Activated CD4-positive, alpha-beta memory T cell treated with anti-CD3 and anti-CD28 coated beads, Interleukin-2, amount 10 ng/mL, durations not matched to agents 7 days and 5 days (primary cell): ENCODE measurements at places on chromosomes 3 and 15. TPM values are rescaled to one million over a fixed set of nuclear protein-coding genes. Genes with fewer than 3 reads are reported as not detected.

ZNF774 gene
- 1.0 TPM for total RNA-seq

SPTSSB gene
- not detected for total RNA-seq

CCDC39 gene
- not detected for total RNA-seq

GRCh38 chr3:39278616-39278935, 1.3 kb downstream of the CX3CR1 start:
- H3K4me1 ChIP-seq = peaks cover 78% of the 10 kb centered on the region
- DNase-seq = no peak
- H3K36me3 ChIP-seq = peaks cover 5% of the 10 kb centered on the region

GRCh38 chr15:90405055-90405607, 17.1 kb downstream of the IQGAP1 start:
- H3K4me3 ChIP-seq = no peak overlapping the region
- DNase-seq = no peak
- no peak overlapping the region for H3K27ac ChIP-seq
- H3K36me3 ChIP-seq = peaks cover 55% of the 10 kb centered on the region

GCSAM gene
- 19.9 TPM for total RNA-seq

GRCh38 chr3:151400341-151400740, 15.8 kb upstream of the P2RY12 start:
- H3K4me1 ChIP-seq = peaks cover 2% of the 10 kb centered on the region
- DNase-seq = no peak
- no peak overlapping the region for H3K27ac ChIP-seq
- H3K4me3 ChIP-seq = no peak overlapping the region
- H3K36me3 ChIP-seq = no peaks in the 10 kb centered on the region
- no peaks in the 10 kb centered on the region for H3K27me3 ChIP-seq

GRCh38 chr3:127473244-127474024, 117.1 kb downstream of the TPRA1 start:
- no peak overlapping the region for H3K4me3 ChIP-seq
- no peak overlapping the region for H3K27ac ChIP-seq
- H3K27me3 ChIP-seq = peaks cover 9% of the 10 kb centered on the region
- DNase-seq = no peak

- H3K4me3 ChIP-seq = no peak overlapping the region
- DNase-seq = peak; percentile 34
- no peaks in the 10 kb centered on the region for H3K27me3 ChIP-seq
- peak overlapping the region; percentile 65 for H3K27ac ChIP-seq
These were observed 439.9 kb upstream of the RBMS3 start for GRCh38 chr3:28840976-28841376.
